CD4-positive, alpha-beta T cell treated with Interleukin-15 for 4 hours (primary cell): ENCODE measurements at places on chromosomes 6 and 20.

DNA sequence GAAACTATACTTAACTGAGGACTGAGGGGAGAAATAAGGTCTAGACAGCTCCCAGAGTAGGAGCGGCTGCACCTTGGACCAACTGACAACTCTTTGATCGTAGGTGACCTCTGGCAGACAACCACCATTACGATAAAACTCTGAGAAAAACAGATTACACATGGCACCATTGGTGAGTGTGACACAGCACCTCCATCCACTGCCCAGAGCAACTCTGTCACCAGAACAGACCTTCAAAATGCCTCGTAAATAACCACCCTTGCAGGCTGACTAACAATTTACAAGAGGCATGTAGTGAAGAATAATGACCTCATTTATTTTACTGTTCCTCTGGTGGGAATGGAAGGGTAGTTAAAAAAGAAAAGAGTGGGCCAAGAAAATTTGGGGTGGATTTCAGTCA lies 64.2 kb downstream of the F13A1 start:
- DNase-seq: no peak

GRCh38 chr20:47680804-47681529 lies 104.3 kb downstream of the SULF2 start:
- DNase-seq: no peak

- DNase-seq: no peak
Observed at GRCh38 chr6:20497216-20498040, 36.8 kb upstream of the CDKAL1 start.

- DNase-seq: no peak
Observed at GRCh38 chr6:11747021-11747420, 31.6 kb downstream of the ADTRP start.

DNA sequence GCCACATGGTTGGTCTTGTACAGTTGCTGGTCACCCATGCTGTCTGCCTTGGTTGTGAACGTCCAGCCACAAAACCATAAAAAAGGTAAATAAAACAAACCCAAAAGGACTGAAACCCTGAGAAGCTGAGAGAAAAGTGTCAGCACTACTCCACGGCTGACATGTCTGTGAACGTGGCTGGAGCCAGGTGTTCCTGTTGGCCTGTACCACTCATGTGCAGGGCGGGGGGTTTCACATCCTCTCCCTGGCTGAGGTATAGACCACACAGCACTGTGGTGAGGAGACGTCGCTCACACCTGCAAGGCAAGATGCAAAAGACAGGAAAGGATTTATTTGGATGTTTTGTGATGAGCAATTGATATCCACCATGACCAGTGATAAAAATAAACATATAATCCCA lies 51.9 kb upstream of the MRPS10 start:
- DNase-seq: no peak

GRCh38 chr6:158357570-158358216 lies 45.4 kb downstream of the TULP4 start:
- no peak for DNase-seq
